ENCODE measurements at places on chromosomes 6 and 20. TPM values are rescaled to one million over a fixed set of nuclear protein-coding genes. Genes with fewer than 3 reads are reported as not detected.

DNA sequence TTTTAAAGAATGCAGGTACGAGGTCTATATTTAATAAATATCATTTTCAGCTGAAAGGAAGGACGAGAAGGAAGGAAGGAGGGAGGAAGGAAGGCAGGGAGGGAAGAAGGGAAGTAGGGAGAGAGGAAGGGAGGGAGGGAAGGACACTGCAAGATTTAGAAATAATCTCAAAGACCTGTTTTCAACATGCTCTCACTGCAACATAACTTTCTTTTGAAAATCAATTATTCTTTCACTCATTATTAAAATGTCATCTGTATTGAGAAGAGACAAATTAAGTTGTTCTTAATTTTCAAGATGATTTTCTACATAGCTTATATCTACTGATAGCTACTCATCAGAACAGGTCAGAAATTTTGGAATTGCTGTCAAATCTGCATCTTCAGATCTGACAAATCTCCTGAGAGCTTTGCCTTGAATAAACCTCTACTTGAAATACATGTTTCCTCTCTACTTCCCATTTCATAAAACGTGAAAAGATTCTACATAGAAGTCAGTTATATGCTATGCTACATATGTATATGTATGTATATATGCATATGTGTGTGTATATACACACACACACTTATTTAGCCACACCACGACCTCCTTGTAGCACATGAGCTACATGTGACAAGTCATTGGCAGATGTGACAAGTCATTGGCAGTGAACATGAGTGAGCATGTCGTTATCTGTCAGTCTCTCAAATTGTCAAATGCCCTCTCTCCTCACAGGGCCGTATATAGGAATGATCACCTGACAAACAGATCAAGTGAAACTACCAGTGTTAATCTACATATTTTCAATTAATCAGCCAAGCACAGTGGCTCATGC, 241.6 kb downstream of the LY86 start:
- DNase-seq: no peak

The CCN5 gene
- 342 TPM for total RNA-seq

The TINAG gene
- total RNA-seq: not detected

The MYO6 gene
- 17.8 TPM for total RNA-seq

The HAO1 gene
- total RNA-seq: not detected

DNA sequence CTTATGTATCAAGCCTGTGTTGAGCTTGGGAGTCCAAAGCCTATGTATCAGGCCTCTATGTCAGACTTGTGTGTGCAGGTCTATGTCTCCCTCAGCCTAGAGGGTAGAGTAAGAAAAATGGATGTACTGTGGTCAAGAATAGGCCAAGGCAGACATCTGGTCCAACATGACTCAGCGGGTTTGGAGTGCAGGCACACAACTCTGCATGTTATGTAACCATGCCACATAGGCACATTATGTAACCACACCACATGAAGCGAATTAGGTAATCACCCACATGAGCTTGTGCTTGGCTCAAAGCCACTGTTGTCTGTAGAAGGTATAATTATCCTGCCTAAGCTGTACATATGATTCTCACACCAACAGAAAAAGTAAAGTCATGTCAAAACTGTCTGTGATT, 1190.5 kb upstream of the EYS start:
- no peak for DNase-seq

DNA sequence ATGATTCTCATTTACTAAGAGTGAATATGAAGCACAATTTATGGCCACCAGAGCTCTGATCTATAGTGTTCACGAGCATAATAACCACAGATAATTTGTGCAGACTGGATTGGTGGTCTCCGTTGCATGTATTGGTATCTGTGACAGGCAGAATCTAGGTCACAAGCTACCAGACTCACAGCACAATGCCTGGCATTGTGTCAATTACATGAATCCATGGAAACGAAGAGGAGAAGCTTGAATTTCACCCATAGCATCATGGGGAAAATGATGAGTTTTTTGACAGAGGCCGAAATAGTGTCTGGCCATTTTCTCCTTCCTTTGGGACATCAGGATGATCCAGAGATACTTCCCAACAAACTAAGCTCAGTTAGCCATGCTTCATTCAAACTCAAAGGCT, 52.3 kb upstream of the TMEM170B start:
- no peak for DNase-seq

DNA sequence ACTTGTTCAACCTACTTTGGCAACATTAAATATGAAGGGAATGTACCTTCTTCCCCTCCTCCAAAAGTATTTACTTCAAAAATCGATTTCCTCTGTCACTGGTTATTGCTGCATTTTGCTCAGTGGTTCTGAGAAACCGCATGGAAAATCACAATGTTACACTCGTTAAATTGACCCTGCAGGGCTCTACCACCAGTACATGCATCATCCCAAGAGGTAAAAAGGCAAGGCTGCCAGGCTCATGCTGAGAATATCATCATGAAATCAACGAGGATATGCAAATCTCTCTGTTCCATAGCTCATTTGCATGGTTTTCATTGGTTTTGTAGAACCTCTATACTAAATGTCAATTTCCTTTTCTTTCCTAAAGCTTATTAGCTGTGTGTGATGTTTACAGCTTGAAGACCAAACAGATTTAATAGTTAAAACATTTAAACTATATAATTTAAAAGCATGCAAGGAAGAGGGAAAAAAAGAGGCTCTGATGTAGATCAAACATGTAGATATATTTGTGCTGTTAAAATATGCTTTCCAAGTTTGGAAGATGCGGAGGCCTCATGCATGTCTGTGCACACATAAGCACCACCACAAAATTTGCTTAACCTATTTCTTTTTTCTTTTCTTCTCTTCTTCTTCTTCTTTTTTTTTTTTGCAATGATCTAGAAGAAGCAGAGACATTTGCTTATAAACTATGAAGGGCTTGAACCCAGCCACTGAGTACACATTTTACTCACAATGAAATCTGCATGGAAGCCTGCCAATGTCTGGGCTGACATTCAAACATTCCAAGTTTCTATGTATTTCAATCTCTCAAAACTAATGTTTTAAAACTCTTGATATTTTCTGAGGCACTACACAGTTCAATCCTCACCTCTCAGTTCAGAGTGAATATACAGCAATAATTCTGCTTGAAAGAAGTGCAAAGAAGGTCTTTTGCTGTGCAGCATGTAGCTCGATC, 194.0 kb downstream of the GMPR start:
- no peak for DNase-seq

- DNase-seq: no peak
Observed at GRCh38 chr6:75492386-75493153, 1.0 kb downstream of the FILIP1 start.

DNA sequence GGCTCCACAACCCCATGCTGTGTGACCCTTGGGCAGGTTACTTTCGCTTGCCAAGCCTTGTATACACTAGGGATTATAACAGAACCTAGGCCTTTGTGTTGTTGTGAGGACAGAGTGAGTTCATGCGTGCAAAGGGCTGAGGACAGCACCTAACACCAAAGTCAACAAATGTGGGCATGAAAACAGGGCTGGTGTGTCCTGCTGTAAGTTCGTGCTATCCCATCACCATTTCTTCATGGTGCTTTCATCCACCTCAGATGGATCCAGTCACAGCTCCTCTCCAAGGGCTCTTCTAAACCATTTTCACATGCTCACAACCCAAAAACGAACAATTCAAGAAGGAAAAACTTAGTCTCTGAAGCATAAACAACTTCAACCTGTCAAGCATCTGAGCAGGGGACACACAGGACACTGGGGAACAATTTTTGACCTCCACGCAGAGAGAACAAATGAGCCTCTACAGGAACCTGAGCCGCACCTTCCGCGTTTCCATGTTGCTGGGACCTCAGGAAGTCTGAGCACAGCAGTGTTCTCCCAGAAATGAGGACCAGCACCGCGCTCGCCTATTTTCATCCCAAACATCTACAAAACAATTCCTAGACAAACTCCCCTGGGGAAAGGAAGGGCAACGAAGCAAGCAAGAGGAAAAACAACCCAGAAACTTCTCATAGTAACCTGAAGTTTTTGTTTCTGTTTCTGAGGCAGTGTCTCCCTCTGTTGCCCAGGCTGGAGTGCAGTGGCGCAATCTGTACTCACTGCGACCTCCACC, 3.1 kb downstream of the LRP11 start:
- no peak for DNase-seq

DNA sequence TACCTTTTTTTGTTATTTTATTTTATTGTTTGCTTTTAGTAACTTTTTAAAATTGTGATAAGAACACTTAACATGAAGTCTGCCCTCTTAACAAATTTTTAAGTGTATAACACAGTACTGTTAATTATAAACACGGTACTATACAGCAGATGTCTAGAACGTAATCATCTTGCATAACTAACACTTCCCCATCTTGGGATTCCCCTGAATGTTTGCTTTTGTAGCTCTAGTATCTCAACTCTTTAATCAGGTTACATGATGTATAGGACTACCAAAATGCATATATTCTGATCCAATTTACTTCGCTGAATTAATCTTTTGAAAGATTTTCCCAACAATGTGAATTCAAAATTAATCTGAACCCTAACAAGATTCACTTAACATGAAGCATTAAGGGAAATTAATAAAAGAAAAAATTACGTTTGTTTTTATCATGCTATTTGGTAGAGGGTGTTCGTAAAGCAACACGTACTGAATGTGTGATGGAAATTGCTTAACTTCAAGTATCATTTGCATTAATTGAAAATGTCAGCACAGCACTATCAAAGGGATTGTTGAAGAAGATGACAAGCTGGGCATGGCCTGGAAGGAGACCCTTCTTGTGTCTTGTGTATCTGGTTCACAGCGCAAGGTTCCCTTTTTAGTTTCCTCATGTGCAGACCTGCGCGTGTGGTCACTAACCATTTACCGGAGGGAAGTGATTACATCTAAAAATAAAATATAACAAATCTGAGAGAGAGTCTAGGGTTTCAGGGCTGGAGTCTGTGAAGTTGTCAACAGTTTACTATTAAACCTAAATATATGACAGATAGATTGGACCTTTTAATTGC, 15.2 kb downstream of the COL19A1 start:
- no peak for DNase-seq

GRCh38 chr6:107390685-107391435, 68.5 kb downstream of the PDSS2 start:
- DNase-seq: no peak

The EYA4 gene
- 0.95 TPM for total RNA-seq

GRCh38 chr20:8139899-8140298, 7.8 kb downstream of the PLCB1 start:
- no peak for DNase-seq

DNA sequence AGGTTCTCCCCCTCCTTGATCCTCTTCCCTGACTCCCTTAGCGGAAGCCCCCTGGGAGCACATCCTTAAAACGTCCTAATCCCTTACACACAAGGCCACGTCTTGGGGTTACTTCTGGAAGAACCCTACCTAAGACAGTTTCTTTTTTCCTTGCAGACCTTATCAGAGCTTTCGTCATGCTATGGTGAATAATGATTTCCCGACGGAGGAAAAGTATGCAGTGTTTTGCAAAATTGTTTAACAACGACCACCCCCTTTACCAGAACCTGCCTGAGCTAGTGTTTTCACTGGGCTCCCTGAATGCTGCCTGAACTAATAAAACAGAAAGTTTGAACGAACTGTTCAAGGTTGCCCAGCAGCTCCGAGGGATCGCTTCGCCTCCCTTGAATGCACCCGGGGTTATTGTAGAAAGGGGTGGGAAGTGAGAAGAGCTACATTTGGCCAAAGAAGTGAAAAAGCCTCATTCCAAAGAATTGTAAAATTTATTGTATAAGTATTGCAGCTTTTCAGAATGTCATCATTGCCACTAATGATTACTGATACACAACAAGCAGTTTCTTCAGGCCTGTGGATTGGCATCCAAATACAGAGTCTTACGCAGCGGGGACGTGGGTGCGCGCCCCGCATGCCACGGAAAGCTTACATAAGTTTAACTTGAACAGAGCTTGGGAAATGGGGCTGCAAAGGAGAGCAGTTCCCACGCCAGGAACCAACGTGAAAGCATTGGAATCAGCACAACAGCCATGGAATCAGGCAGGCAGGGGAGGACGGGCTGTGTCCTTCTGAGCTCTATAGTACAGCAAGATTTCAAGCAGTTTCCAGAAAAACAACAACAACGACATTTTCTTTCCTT, 27.9 kb upstream of the ZBP1 start:
- no peak for DNase-seq

DNA sequence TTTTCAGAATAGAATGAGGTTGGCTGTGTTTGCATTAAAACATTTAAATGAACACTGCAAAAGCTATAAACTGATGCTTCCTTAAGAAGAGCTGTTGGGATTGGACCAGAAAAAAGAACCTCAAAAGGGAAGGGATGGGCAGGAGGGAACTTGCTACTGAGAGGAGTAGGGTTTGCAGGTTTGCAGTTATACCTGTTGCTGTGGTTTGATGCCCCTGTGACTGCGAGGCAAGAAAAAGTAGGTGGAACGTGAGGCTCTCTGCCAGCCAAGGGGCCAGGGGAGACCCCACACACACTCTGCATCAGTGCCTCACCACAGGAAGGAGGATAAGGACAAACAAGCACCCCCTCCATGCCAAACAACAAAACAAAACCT, 197.2 kb downstream of the BCAS1 start:
- no peak for DNase-seq

Measured in posterior vena cava (tissue), 2 donors.